NB4 (cell line): ENCODE measurements at places on chromosomes 1 and 21.

- DNase-seq = peak; percentile 2
Observed at GRCh38 chr1:216005916-216006315, 417.3 kb downstream of the USH2A start.

DNA sequence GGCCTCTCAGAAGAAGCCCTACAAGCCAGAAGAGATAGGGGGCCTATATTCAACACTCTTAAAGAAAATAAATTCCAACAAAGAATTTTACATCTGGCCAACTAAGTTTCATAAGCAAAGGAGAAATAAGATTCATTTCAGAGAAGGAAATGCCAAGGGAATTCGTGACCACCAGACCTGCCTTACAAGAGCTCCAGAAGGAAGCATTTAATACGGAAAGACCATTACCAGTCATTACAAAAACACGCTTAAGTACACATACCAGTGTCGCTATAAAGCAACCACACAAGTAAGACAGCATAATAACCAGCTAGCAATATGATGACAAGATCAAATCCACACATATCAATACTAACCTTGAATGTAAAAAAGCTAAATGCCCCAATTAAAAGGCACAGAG is 704.9 kb upstream of the CHRM3 start:
- DNase-seq = no peak

- DNase-seq = no peak
Observed at GRCh38 chr1:22747021-22747734, 36.5 kb downstream of the EPHB2 start.

- no peak for DNase-seq
Observed at GRCh38 chr1:46516200-46516950, 26.7 kb downstream of the DMBX1 start.

DNA sequence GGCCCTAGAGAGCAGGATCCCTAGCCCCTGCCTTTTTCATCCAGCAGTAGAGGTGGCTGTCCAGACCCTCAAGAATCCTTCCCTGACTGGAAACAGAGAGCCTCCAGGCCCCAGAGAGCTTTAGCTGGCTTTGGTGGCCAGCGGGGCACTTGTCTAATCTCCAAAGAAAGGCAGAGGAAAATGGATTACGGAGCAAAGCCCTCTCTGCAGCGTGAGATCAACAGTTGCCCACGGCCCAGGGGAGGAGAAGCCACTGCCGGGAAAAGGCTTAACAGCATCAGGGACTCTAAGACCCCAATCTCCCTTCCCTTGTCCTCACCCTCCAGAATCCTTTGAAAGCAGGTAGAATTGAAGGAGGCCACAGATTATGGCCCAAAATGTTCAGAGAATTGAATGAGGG is 35.8 kb upstream of the GRIK3 start:
- no peak for DNase-seq

- peak; percentile 80 for DNase-seq
Observed at GRCh38 chr1:209659909-209660308, 7.7 kb upstream of the LAMB3 start.

GRCh38 chr1:113353580-113353979 is 36.7 kb upstream of the MAGI3 start:
- no peak for DNase-seq

DNA sequence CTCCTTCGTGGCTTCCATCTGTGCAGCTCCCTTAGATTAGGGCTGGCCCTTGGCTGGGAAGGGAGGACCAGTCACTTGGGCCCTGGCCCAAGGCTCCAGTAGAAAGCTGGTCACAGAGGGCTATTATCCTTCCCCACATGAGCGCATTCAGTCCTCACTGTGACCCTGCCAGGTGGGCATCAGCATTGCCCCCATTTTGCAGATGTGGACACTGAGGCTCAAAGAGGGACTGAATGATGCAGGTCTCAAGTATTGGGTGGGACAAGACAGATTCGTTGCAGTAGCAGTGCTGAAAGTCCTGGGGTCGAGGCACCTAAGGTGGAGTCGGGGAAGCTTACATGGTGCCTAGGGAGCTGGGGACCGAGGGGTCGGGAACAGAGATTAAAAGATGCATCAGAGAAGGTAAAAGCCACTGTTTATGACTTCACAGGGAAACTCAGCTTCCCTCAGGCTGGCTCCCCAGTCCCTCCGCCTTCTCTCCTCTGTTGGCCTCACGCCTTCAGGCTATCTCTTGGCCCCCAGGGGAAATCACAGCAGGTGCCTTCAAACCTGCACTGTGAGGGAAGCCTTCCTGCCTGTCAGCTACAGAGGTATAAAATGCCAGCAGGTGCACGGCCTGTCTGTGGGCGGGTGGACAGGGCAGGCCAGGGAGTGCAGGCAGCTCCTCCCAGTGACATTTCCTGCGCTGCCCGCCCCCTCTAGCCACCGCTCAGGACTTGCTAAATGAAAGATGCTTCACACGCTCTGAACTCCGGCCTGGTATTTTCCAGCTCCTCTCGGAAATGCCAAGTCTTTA is 178.4 kb downstream of the GRIK3 start:
- DNase-seq = no peak

GRCh38 chr1:178101654-178102053 is 7.8 kb downstream of the RASAL2 start:
- no peak for DNase-seq

DNA sequence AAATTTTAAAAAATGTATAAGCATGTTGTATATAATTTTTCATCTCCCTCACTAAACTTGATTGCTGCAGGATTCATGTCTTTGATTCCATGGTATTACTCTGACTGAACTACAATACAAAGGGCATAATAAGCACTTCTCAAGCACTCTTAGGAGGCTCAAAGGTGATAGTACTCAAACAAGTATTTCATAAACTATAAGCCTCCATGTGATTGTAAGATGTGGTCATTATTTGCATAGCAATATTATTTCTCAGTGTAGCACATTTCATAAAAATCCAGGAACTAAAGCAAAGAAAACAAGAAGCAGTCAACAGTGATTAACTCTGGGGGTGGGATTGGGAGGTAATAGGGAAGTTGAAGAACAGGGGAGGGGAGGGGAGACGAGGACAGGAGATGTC is 106.2 kb upstream of the DPT start:
- DNase-seq = no peak

DNA sequence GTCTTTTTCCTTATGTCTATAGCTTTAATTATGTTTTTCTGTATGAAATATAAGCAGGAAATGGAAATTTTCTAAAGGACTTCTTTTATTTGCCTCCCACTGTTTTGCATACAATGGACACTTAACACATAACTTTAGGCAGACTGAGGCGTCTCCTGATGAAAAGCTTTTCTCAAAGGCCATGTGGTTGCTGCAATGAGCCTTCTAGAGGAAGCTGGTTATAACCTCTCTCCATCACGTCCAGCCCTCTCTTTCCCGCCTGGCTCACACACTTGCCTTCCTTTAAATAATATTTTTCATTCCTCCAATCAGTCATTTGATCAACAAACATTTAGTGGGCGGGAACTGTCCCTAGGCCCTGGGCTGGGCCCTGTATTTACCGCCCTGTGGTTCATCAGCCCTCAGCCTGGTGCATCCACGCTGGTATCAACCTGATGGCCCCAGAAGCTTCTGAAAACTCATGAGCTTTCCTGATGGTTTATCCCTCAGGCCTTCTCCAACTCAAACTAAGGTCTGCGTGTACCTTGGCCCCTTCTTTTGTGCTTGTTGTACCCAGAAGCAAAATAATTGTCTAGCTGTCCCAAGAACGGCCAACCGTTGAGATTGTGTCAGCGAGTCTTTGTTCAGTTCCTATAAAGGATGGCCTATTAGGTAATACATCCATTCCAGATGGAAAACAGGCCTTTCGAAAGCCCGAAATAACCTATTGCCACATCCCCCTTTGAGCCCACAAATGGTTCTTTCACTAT is 75.3 kb upstream of the LYST start:
- peak; percentile 96 for DNase-seq

DNA sequence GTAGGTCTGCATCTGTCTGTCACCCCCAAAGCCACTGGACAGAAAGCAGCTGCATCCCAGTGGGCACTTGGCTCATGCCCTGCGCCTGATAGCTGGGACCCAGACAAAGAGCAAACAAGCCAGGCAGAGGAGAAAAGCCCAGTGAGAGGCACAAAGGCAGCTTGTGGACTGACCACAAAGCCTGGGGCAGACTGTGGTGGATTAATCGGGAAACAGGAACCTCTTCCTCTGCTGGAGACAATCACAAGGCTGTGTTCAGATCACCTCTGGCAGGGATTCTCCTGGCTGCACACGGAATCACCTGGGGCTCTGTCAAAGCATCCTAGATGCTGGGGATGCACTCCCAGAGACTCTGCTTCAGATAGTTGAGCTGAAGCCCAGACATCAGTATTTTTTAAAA is 15.2 kb upstream of the GJB5 start:
- DNase-seq = no peak

DNA sequence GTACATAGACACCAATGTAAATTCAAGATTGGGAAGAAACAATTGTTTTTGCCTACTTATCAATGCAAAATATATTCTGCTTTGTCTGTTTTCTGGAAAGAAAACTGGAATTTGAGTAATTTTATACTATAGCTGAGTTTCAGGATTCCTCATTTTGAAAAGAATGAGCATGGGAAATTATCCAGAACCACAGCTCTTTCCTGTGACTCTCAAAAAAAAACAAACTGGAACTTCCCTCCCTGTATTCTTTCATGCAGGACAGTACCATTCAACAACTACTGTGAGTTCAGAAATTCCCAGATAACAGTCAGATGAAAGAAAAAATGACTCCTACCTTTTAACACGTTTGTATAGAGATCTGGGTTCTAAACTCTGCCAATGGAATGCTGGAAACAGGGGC is 372.4 kb downstream of the TGFB2 start:
- DNase-seq = no peak

GRCh38 chr1:26696119-26696653 is 371 bp downstream of the ARID1A start:
- no peak for DNase-seq

DNA sequence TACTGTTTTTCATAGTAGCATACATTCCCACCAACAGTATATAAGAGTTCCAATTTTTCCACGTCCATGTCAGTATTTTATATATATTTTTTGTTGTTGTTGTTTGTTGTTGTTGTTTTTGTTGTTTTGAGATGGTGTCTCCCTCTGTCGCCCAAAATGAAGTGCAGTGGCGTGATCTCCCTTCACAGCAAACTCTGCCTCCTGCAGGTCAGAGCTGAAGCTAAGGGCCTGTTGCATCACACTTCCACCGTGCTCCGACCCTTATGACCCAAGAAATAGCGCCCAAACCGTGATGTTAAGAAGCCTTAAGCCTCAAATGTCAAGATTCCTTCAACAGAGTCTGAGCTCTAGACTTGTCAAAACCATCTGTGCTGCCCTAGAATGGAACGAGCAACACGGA is 2032.3 kb downstream of the MRPL39 start:
- DNase-seq = no peak

DNA sequence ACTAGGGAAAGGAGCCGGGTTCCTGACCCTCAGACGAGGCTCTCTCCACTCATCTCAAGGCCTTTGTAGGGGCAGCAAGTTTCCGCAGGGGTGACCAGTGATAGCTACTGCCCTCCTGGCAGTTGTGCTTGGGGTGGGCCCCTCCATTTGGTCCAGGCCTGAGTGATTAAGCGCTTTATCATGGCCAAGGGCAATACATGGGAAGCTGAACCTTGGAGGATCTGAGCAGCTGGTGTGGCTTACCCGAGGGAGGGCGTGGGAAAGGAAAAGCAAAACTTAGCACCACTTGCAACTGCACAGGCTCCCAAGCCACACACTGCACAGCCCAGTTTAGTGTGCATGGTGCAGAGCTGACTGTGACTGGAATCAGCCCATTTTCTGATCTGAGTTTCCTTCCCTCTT is 47.8 kb downstream of the GADD45A start:
- peak; percentile 32 for DNase-seq

GRCh38 chr1:95407131-95407885 is 173.3 kb downstream of the RWDD3 start:
- DNase-seq = no peak

DNA sequence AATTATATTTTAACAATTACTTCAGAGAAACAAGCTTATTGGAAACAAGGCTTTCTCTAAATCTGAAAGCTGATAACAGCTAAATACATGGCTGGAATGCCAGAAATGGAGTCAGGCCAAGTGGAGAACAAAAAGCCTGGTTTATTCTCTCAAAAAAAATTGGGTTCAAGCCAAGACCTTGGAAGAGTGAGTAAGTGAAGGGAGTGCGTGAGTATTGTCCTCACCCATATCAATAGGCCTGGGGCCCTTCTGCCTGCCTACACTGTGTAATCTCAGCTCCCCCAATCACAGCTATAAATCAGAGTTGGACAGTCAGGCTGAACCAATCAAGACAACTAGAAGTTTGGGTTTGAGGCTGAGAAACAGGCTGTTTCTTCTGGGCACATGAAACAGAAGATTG is 7.4 kb downstream of the KYAT3 start:
- DNase-seq = no peak

- DNase-seq = peak; percentile 55
Observed at GRCh38 chr1:19676438-19676922, 11.8 kb downstream of the HTR6 start.

- DNase-seq = no peak
Observed at GRCh38 chr1:155049651-155050559, 1.2 kb upstream of the ADAM15 start.

- DNase-seq = no peak
Observed at GRCh38 chr1:64356636-64357256, 113.2 kb upstream of the CACHD1 start.

- DNase-seq = no peak
Observed at GRCh38 chr1:91693557-91693956, 192.4 kb downstream of the TGFBR3 start.

DNA sequence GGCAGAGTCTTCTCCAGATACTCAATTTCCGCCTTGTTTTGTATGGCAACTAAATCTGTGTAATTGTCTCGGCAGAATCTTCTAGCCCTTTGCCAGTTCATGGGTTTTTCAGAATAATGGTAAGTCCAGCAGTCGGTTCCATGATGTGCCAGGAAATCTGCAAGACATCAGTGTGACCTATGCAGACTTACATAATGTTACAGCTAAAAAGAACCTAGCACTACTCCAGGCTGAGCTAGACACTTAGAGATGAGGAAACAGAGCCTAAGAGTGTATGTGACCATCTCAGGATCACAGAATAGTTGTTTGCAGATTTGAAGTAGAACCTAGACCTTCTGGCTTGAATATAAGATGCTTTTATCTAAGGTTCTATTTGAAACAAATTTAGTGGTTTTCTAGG is 2.8 kb downstream of the SELL start:
- DNase-seq = no peak

DNA sequence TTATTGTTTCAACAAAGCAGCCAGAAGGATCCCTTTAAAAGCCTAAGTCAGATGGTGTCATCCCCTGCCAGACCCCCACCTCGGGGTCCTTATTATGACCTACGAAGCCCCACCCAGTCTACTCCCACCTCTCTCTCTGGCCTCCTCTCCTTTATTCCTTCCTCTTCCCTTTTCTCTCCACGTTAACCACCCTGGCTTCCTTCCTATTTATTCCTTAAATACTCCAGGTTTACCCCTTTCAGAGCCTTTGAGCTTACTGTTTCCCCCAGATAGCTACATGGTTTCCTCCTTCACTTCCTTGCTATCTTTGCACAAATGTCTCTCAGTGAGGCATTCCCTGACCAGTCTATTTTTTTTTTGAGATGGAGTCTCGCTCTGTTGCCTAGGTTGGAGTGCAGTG is 12.0 kb upstream of the SLC9A1 start:
- no peak for DNase-seq

DNA sequence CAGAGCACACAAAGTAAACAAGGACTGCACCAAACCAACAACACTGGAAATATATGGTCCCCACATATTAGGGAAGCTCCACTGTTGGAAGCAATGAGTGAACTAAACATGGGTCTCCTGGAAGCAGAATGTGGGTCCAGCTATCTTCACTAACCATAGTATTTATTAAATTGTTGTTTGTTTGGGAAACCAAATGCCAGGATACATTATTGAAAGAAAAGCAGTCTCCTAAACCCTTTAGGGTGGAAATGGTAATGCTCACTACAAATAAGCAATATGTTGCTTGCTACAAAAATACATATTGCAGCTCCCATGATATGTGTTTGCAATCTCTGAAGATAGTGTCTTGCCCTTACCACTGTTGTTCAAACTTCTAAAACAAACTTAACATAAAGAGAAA is 2.2 kb downstream of the NEGR1 start:
- DNase-seq = no peak
